Thoracic aorta (tissue), 2 donors: ENCODE measurements at places on chromosomes 4 and X.

GRCh38 chr4:273309-274017 lies 31.8 kb downstream of the ZNF732 start:
- no peak for DNase-seq

DNA sequence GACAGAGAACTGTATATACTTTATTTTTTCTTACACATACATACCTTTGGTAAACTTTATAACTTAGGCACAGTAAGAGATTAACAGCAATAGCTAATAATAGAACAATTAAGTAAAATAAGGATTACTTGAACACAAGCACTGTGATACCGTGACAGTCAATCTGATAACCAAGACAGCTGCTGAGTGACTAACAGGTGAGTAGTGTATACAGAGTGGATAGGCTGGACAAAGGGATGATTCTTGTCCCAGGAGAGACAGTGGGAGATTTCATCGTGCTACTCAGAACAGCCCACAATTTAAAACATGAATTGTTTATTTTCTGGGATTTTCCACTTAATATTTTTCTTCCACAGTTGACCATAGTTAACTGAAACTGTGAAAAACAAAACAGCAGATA lies 411.8 kb downstream of the PPP1R2C start:
- DNase-seq = no peak

DNA sequence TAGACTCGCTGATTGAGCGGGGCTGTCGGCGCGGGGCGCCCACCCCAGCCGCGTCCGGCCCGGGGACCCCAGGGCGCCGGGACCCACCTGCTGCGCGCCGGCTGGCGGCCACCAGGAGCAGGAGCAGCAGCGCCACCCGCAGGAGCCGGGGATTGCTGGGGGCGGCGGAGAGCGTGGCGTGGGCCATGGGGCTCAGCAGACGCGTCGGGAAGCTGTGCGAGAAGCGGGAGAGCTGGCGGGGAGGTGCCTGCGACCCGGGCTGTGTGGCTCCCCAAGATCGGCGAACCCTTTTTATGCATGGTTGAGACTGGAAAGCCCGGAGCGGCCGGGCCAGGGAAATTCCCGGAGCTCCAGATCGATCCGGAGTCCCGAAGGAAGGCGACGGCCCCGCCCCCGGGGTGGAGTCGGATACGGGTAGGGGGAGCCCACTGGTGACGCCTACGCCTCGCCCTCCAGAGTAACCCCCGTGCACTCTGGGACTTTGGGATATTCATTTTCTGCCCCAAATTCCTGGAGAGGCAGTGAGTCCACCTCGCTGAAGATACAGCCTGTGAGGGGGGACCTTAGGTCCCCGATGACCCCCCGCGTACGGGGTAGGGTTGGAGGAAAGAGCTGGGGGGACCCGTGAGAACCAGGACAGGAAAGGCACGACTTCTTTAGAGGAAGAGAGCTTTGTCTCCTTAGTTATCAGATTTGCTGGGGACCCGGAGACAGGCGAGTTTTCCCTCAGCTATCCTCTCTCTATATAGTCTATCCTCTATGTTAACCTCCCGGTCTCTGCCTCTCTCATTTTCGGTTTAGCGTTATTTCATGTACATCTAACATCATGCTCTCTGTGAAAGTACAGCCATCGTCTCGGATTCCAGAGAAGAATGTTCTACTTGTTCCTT lies at the start of gene CXCL3:
TSS of gene CXCL3 (minus strand) at position 265 of the 890 bp plus-strand sequence. CDS start at position 187, 78 bp downstream.
- DNase-seq = peak; percentile 12

DNA sequence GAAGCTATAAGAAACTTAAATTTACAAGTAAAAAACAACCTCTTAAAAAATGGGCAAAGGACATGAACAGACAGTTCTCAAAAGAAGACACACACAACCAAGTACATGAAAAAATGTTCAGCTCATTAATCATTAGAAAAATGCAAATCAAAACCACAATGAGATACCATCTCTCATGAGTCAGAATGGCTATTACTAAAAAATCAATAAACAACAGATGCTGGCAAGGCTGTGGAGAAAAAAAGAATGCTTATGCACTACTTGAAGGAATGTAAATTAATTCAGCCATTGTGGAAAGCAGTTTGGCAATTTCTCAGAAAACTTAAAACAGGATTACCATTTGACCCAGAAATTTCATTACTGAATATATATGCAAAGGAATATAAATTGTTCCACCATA lies 666.3 kb upstream of the GRIA3 start:
- DNase-seq = no peak

- DNase-seq = no peak
These were observed 103.7 kb downstream of the AKAP4 start for GRCh38 chrX:50097071-50097470.

GRCh38 chrX:148448686-148449085 lies 51.7 kb upstream of the AFF2 start:
- DNase-seq = no peak

DNA sequence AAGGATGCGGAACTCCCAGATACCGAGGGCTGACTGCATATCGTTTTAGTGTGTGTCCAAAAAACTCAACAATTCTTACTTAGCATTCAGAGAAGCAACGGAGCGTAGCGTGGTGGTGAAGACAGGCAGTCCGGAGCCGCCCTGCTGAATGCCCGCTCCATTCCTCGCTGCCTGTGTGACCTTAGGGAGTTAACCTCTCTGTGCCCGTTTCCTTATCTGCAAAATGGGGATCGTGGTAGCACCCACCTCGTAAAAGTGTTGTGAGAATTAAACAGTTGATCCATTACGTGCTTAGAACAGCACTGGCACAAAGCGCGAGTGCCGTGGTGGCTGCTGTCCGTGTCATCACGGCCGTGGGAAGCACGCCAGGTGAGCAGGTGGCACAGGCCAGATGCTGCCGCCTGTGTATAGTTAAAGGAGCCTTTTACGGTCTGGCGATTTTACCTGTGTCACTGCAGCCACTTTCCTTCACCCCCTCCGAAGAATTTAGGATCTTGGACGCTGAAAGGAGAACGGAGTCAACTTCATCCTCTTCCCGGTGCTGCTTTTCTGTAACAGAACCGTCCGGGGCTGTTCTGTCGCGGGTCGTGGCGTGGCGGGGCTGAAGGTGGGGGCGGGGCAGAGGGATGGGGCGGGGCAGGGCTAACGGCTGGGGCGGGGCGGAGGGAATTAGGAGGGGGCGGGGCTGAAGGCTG lies 885 bp downstream of the CCDC110 start:
- no peak for DNase-seq

GRCh38 chrX:72202792-72203401 lies 21.3 kb downstream of the PIN4 start:
- DNase-seq = no peak
